ENCODE measurements at places on chromosomes 11 and 22.

- no peak for DNase-seq
Observed at GRCh38 chr11:1193326-1194230, 29.3 kb upstream of the MUC5B start.

GRCh38 chr22:39859903-39860588, 33.5 kb downstream of the ENTHD1 start:
- no peak for DNase-seq

GRCh38 chr22:33034753-33035152, 23.4 kb downstream of the SYN3 start:
- no peak for DNase-seq

- DNase-seq: no peak
Observed at GRCh38 chr22:50505276-50505775, 2.2 kb downstream of the LMF2 start.

- DNase-seq: no peak
Observed at GRCh38 chr11:126996036-126996804, 4.3 kb downstream of the KIRREL3 start.

- no peak for DNase-seq
Observed at GRCh38 chr22:39247361-39247760, 2.6 kb upstream of the PDGFB start.

DNA sequence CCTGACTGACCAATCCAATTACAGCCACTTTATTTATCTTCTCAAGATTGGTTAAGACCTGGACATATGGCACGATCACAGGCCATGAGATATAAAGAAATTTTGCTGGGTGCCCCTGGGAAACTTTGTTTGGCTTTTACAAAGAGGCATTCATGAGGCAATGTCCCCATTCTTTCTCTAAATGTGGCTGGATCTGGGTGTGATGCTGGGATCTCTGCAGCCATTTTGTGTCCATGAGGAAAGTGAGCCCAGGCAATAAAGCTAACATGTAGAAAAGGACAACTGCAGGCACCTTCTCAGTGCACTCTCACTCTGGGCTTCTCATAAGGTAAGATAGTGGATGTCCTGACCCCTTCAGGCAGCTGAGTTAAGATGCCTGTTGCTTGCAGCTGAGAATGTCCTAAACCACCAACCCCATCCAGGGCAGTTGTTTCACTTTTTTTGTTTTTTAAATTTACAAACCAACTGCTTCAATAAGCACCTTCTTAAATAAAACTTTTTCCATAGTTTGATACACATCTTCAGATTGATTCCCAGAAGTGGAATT, 372.3 kb downstream of the MIAT start:
- no peak for DNase-seq

DNA sequence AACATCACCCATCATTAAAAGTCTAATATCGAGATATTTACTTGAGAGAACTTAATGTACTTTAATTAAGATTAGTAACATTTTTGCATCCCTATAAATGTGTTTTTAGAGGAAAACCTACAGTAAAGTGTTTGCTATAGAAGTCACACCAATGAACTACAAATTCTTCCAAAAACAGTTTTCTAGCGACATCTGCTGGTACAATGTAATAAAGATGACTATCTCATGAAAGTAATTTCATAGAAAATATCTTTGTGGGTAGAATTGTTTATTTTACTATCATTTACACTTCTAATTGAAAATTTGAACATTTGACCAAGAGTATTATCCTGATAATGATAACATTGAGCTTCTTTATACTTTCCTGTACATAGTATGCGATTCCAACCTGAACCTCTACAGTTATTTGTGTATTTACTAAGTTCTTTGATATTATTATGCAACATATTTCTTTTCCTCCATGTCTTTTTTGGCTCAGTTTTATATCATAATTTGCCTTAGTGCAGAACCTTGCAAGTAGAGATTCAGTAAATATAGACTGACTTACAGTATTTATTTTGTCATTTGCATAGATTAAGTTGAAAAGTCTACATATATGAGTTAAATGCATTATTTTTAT, 252.7 kb downstream of the TMEM135 start:
- peak; percentile 85 for DNase-seq

- peak; percentile 70 for DNase-seq
Observed at GRCh38 chr11:46363031-46363407, 15.8 kb downstream of the DGKZ start.

GRCh38 chr11:66287889-66288670, 863 bp downstream of the YIF1A start:
- peak; percentile 33 for DNase-seq

DNA sequence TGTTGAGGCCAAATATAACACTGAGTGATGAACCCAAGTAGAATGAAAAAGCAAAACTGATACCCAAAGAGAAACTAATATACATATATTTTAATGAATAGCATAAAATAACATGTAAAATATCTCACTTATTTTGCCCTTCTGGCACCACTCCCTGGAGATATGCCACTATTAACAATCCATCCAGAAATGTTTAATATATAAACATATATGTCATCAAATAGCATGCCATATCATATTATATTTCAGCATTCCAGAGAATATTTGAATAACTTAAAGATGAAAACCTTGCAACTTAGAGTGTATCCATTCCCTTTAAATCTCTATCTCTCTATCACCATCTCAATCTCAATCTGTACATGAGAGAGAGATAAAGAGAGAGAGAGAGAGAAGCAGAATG, 1073.3 kb upstream of the RAG2 start:
- DNase-seq: no peak

- no peak for DNase-seq
Observed at GRCh38 chr11:117770061-117770460, 27.0 kb downstream of the DSCAML1 start.

DNA sequence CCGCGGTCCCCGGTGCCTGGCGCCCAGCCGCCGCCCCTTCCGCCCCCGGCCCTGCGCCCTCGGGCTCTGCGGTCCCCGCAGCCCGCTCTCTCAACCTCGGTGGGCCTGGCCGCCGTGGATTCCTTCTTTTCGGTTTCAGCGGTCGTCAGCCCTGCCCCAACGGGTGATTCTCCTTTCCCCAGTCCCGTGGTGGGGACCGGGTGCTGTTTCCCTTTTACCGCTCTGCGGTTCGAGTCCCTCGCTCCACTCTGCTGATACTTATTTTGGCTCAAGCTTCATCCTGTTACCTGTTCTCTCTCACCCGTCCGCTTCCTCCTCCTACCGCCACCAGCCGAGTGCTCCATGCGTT, 494 bp downstream of the ZDHHC5 start:
- DNase-seq: no peak

DNA sequence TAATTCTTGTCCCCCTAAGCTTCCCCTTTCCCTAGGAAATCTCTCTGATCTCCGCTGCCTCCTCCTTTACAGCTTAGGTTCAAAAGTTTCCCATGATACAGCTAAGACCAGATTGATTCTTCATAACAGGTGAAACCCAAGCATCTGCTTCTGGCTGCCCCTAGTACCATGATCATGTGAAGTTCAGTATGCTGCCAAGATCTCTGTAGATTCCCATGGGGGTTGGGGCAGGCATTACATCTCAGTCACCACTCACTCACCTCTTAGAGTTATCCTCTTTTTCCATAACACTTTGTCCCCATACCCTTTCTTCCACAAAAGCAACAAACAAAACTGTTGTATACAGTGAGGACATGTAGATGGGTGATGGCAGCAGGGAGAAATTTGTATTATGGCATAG, 44.0 kb downstream of the RRP8 start:
- DNase-seq: no peak

DNA sequence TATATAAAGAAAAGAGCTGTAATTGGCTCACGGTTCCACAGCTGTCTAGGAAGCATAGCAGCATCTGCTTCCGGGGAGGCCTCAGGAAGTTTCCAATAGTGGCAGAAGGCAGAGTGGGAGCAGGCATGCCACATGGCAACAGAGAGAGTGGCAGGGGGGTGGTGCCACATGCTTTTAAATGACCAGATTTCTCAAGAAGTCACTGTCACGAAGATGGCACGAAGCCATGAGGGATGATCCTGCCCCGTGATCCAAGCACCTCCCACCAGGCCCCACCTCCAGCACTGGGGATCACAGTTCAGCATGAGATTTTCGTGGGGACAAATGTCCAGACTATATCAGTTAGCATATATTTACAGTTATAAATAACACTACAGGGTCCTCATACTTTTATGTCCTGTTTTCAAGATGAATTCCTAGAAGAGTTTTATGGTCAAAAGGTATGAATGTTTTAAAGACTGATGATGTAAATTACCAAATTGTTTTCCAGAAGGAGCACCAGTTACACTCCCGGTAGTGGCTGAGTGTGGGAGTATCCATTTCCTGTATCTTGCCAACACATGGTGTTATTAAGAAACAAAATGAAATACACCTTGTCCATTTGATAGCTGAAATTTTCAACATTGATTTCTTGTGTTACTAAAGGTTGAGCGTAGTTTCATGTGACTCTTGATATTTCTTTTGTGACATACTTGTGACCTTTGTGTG, 19.2 kb downstream of the FAM118A start:
- no peak for DNase-seq

DNA sequence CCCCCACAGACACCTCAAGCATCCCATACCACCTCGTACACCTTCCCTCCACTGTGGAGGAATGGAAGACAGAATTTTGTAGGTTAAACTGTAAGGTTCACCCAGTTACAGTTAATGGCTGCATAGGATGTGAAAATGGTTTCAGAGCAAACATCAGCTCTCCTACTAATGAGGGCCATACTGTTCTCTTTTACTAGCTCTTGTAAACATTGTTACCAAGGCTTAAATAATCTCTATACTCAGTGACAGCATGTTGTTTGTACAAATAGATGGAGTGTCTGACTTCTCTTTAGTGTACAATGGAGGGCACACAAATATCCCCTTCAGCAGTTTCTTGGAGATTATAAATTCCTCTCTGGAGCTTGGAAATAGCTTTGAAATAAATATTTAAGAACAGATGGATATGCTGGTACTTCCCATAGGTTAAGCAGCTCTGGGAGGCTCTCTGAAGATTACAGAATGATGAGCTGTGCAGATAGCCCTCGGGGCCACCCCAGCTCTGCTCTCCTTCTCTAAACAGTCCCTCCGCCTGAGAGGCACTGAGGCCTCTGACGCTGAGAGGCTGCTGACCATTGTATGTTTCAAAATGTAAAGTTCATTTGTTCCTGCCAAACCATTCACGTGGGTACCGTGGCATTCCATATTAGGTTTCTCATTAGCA, 25.7 kb downstream of the TTC12 start:
- DNase-seq: no peak

DNA sequence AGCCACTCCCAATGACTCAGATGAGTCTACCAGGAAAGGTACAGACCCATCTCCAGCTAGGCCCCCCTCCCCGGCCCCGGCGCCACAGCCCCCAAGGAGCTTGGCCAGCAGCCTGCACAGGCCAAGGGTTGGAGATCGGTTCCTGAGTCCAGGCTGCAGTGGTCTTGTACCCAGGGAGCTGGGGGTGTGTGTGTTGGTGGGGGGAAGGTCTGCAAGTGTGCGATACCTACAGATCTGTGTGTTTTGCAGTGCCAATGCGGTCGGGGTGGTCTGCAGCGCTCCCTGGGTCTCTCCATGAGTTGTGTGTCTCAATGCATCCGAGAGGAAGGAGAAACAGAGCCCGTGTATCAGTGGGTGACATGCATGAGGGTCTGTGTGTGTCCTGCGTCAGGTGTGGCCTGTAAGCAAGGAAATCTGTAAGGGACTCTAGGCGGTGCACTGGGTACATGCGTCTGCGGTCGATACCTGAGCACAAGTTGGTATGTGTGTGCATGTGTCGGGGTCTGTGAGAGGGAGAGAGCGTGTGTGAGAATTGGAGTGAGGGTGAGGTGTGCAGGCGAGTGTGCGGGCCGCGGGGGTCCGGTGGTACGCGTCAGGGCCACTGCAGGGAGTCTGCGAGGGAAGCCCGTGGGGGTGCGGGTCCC, 645 bp downstream of the CDC42BPG start:
- DNase-seq: no peak

DNA sequence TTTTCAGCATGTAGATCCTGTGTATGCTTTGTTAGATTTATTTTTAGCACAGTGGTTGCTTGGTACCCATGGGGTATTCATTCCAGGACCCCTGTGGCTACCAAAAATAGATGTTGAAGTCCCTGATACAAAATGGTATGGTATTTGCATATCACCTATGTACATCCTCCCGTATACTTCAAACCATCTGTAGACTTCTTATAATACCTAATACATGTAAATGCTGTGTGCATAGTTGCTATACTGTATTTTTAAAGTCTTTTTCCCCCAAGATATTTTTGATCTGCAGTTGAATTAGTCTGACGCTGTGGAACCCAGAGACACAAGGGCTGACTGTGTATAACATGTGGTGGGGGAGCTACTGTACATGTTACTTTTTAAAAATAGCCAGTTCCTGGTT, 101.1 kb downstream of the ATXN10 start:
- no peak for DNase-seq

DNA sequence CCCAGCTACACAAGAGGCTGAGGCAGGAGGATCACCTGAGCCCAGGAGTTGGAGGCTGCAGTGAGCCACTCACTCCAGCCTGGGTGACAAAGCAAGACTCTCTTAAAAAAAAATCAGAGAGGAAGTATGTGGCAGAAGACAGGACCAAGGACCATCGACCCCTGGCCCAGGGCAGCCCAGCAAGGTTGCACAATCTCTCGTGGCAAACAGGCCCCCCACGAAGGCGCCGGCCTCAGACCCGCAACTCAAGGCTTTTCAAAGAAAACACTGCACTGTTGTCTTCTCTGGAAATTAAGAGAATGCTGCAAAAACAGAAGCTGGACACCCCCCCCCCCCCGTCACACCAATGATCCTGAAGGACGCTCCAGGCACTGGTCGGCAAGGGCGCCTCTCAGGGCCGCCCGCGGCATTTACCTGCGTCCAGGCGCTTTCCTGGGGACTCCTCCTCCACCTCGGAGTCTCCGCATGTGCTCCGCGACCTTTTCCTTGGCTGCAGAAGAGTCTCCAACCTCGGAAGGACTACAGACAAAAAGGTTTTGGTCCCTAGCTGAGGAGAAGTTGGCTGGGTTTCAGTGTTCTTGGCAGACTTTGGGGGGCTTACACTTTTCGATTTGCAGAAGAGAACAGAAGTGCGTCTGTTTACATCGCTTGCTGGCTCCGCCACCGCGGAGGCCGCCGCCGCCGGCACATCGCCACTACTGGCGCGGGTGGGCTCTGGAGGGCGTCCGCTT, 40.5 kb downstream of the BRD1 start:
- no peak for DNase-seq

- DNase-seq: no peak
Observed at GRCh38 chr11:112412383-112412782, 151.7 kb upstream of the PLET1 start.

DNA sequence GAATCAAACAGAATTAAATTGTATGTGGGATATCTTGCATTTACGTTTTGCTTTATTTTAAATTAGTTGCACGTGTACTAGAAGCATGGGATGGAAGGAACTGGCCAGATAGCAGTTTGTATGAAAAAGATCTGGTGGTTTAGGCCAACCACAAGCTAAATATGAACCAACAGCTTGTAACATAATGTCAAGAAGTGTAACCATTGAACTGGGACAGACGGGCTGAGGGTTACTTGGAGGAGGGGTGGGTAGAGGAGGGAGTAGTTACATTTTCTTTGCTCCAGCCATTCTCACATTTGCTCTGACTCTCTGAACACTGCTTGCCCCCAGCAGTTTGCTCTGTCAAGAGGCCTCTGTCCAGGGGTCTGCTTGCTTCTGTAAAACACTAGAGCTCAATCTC, 31.7 kb upstream of the CXCR5 start:
- DNase-seq: peak; percentile 59

Measured in hematopoietic multipotent progenitor cell treated with erythropoietin and hydrocortisone succinate and interleukin-3 and kit ligand, for 4 days (in vitro differentiated cells).